ENCODE measurements at places on chromosomes 3 and 15.

DNA sequence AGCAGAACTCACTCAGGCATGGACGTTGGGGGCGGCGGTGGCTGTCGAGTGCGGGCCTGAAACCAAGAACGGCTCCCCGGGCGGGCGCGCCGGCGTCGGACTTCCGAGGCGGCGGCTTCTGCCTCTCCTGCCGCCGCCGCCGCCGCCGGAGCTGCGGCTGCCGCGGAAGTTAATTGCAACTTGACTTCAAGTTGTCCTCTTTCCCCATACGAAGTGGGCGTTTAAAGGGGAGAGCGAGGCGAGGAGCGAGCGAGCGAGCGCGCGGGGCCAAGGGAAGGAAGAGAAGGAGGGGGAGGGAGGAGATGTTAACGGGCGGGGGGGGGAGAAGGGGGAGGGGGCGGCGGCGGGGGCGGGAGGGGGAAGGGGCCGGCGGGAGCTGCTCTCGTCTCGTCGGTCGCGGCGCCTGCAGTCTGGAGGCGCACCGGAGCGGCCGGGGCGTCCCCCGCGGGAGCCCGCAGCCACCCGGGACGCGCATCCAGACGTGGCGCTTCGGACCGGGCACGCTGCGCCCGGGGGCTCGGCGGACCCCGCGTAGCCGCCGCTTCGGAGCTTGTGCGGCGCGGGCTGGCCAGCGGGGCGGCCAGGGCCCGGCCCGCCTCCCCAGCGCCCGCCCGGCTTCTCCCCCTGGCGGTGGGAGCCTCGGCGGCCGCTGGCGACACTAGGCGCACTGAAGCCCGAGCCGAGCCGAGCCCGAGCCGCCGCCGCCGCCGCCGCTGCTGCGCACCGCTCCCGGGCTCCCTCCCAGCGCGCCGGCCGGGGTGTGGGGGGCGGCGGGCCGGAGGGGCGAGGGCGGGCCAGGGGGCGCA lies 19.7 kb upstream of the SATB1 start:
- DNase-seq = peak; percentile 74

GRCh38 chr15:60523056-60523455 lies 44.1 kb upstream of the ICE2 start:
- DNase-seq = no peak

- DNase-seq = no peak
Observed at GRCh38 chr3:24264011-24264410, 230.6 kb downstream of the THRB start.

GRCh38 chr3:100482176-100482575 lies 10.2 kb upstream of the TMEM45A start:
- DNase-seq = no peak

DNA sequence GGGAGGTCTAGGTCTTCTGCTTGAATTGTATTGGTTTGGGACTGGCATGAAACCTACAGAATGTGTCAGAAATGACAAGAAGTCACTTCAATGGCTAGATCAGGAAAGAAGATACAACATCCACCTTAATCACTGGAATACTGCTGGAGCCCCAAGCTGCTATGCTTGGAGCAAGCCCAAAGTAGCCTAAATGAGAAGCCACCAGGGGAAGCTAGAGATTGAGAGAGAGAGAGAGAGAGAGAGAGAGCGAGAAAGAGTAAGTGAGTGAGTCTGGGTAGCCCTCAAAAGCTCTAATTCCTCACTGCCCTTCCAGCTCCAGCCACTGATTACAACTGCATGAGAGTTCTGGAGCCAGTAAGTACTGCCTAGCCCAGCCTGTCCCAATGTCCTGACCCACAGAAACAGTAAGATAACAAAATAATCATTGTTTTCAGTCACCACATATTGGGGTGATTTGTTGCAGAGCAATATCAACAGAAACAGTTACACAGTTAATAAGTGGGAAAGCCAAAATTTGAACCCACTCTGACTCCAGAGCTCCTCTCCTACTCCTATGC lies 529.2 kb upstream of the GOLIM4 start:
- no peak for DNase-seq

- DNase-seq = no peak
Observed at GRCh38 chr3:108346301-108347227, 50.2 kb downstream of the HHLA2 start.

DNA sequence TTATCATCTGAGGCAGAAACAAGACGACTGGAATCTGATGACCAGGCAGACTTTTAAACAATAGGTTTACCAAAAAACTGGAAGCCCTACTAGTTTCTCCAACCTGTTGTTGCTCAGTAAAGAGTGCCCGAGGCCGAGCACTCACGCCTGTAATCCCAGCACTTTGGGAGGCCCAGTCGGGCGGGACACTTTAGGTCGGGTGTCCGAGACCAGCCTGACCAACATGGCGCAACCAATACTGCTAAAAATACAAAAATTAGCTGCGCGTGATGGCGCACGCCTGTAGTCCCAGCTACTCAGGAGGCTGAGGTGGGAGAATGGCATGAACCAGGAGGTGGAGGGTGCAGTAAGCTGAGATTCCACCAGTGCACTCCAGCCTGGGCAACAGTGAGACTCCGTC lies 1.1 kb upstream of the WDR5B start:
- DNase-seq = no peak

DNA sequence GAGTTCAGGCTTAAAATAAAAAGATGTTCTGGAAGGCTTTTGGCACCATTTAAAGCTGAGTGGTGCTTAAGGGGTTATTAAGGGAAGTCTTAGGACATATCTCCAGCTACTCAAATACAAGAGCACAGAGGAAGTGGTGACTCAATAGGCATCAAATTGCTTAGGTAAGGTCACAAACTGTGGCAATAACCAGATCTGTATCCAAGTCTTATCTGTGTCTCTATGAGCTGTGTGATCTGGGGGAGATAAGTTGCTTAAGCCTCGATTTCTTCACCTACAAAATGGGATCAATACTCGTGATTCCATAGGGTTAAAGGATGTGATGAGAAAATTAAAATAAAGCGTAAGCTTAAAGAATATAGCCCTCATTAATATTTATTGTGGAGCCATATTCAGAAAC lies 7.6 kb downstream of the HDC start:
- DNase-seq = no peak

DNA sequence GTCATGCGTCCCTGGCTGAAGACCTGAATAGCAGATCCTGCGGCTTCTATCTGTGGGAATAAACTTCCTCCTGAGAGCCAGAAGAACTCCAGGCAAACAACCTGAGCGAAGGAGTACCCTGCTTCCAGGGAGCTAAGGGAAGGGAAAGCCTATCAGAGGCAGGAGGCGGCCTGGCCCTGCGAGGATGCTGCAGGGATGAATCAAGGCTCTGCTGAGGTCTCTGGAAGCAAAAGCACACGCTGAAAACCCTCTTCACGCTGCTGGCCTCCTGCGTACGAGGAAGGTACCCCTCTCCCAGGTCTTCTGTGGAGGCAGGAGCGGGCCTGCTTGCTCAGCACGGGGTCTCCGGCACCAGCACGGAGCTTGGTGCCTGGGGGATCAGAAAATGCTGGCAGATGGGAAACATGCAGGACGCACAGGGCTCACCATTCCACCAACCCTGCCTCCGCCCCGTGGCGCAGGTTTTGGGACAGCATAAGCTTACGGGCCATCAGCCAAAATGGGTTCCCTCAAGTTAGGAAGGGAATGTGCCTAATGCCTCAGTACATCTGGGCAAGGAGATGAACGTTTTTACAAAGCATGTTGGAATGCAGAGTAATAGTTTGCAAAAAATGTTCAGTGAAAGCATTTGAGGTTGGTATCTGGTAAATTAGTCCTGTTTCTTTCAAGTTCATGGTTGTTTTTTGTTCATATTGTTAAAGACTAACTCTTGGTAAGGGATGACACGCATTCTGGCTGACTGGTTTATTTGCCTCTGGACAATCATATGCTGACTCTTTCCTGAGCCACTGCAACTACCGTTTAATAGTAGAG lies 72.3 kb downstream of the CHSY1 start:
- DNase-seq = no peak
